ENCODE measurements at places on chromosomes 2 and 18.

DNA sequence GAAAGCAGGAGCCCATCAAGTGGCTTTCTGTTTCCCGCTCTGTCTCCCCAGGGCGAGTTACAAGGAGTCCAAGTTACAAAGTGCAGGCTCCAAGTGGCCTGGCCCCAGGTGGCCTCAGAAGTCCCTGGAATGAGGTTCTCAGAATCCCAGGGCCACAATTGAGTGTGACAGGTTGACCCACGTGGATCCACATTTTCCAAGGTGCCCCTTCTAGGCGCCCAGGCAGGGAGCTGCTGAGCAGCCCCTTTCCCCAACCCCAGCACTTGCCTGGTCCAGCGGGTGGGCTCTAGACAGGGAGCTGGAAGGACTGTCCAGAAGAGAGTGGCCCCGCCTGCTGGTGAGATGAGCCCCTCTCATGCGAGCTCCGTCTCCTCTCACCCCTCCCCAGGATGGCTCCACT lies 253.4 kb downstream of the CYP26B1 start:
- DNase-seq: no peak

- no peak for DNase-seq
Measured at GRCh38 chr2:119408221-119408619, 23.4 kb upstream of the TMEM37 start.

DNA sequence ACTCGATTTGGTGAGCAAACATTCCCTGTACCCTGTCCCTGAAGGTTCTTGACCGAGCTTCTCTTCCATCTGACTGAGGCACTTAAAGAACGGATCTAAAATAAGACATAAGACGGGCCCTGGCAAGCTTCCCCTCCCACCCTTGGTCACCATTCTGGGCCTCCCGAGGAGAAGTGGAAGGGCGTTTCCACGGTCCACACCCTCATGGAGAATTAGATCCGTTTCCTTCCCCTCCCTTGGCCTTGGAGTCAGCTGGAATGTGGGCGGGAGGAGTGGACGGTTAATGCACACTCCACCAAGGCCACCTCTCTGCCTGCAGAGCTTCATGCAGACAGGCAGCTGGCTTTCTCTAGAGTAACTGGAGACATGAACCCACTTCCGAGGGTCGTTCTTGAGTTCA lies 257.3 kb upstream of the APCDD1 start:
- DNase-seq: no peak

- no peak for DNase-seq
Measured at GRCh38 chr2:15664273-15665066, 72.8 kb downstream of the DDX1 start.

- no peak for DNase-seq
Measured at GRCh38 chr2:171991027-171991426, 8.7 kb upstream of the METAP1D start.

- DNase-seq: no peak
Measured at GRCh38 chr2:12807907-12808810, 91.4 kb downstream of the TRIB2 start.

DNA sequence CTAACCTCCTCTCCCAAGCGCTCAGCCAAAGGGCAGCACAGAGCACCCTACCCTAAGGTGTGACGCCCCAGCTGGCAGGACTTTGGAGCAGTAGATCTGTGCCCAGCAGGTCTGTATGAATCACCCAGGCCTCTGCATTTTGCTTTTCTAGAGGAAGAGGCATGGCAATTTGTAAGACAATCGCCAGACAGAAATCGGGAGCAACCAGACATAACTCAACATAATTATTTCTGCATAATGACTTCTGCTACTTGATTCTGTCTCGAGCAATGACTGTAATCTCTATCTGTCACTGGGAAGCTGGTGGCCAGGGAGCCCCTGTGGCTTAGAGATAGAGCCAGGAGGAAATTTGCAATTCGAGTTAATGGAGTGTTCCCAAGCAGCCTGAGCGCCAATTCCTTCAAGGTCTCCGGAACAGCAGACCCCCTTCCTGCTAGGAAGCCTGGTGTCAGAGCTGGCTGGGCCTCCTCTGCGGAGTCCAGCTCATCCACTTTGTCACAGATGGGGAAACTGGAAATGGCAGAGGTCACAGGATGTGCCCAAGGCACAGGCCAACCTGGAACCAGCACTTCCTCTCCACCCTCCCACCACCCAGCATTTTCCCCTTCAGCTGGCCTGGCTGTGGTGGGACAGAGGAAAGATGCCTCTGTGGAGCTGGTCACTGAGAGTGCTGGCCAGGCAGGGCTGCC lies 55.0 kb downstream of the ODC1 start:
- DNase-seq: no peak

GRCh38 chr2:53740170-53740569 lies 27.4 kb upstream of the CHAC2 start:
- DNase-seq: no peak

DNA sequence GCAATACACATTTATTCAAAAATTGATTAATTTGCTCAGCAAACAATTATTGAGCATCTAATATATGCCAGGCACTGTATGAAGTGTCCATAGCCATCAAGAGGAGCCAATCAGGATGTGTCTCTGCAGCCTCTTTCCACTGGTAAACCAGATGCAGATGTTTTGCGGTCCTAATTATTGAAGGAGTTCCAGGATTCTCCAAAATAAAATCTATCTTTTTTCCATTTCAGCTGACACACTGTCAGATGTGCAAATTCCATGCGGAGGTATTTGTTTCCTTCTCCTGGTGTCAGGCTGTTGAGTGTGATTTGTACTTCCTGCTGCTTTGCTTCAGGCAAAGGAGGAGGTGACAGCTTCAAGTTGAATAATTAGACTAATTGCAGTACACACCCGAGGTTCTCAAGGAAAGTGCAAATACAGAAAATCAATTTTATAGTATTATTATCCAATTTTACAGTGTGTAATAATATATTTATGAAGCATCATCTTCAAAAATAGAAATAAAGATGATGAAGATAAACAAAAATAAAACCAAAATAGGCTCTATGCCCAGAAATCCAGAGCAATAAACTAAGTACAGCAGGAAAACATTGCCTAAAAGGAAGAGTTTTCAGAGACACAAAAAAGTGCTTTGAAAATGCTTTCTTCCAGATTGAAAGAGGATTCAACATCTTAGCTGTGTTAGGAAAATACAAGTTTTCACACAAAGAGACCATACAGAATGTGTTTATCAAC lies 1352.9 kb upstream of the CHAC2 start:
- no peak for DNase-seq

- no peak for DNase-seq
Measured at GRCh38 chr2:163692081-163692480, 43.7 kb downstream of the FIGN start.

- DNase-seq: no peak
Measured at GRCh38 chr2:8174641-8175257, 507.1 kb upstream of the ID2 start.

- DNase-seq: no peak
Measured at GRCh38 chr18:26745288-26746181, 120.0 kb downstream of the AQP4 start.

- DNase-seq: no peak
Measured at GRCh38 chr2:229387866-229388265, 116.8 kb upstream of the PID1 start.

DNA sequence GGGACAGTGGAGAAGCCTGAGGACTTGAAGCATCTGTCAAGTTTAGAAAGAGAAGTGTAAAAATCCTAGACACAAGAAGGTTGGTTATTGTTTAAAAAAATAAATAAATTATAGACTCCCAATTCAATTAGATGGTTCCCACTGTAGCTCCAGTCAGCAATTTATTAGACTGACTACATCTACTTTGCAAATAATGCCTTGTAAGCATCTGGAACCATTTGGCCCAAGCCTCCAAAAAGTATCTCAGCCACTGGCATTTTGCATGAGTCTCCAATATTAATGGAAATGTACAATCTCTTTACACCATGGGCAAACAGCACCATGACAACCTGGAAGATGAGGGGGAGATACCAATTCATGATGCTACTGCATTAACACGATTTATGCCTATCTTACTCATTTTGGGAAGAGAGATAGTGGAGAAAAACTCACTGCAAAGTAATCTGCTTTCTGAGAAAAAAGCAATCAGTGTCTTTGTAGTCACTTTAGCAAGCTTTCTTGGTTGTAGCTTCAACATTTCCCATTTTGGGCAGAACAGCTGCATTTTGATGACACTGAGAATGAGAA lies 2.8 kb downstream of the NYAP2 start:
- DNase-seq: no peak

DNA sequence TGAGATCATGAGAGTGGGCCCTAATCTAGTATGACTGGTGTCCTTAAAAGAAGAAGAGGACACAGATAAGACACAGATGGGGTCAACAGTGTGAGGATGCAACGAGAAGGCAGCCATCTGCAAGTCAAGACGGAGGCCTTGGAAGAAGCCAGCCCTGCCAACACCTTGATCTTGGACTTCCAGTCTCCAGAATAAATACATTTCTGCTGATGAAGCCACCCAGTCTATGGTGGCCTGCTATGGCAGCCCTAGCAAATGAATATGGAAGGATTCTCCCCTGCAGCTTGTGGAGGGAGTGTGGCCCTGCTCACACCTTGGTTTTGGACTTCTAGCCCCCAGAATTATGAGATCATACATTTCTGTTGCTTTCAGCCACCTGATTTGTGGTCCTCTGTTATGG lies 12.3 kb downstream of the CTIF start:
- no peak for DNase-seq

DNA sequence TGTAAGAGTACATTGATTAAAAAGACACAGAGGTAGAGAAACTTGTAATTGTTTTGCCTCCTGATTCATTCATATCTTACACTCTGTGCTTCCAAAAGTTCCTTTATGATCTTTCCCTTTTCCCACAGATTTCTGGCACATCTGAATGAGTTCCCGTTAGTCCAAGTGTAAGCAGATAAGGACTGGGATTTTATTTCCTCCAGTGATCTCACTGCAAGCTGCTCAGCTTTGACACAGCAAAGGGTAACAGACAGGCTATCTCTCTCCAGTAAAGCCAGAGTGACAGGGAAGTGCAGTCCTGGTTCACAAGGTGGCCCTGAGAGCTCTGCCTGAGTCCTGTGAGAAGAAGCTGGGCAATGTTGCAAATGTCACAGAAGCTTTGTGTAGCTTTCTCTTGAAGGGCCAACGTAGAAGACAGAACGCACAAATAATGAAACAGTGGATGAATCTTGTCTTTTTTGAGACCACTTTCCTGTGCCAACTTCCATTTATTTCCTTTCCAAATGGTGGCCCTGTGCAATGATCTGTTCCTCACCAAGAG lies 32.5 kb upstream of the KCNE4 start:
- no peak for DNase-seq

GRCh38 chr2:187008111-187008510 lies 159.1 kb upstream of the ZSWIM2 start:
- DNase-seq: no peak

GRCh38 chr18:23442958-23443357 lies 10.1 kb upstream of the RIOK3 start:
- no peak for DNase-seq

DNA sequence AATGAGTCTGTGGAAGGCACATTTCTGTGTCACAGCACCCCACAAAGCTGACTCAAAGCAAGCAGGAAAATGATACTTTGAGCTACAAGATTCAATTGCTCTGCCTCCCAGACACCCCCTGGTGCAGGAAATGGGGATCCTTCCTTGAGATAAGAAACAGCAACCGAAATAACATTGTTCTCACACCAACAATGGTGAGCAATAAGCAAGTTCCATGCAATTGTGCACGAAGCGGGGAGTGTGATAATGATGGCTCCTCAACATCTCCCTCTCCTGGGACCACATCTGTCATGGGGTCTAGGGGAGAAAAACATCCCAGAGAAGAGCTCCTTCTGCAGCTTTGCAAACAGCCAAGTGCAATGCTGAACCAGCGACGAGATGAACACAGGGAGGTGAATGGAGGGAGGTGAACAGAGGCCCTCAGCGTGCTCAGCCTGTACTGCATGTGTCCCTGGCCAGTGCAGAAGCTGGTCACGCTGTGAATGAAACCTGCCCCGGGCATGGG lies 67.7 kb downstream of the PDCL3 start:
- no peak for DNase-seq

DNA sequence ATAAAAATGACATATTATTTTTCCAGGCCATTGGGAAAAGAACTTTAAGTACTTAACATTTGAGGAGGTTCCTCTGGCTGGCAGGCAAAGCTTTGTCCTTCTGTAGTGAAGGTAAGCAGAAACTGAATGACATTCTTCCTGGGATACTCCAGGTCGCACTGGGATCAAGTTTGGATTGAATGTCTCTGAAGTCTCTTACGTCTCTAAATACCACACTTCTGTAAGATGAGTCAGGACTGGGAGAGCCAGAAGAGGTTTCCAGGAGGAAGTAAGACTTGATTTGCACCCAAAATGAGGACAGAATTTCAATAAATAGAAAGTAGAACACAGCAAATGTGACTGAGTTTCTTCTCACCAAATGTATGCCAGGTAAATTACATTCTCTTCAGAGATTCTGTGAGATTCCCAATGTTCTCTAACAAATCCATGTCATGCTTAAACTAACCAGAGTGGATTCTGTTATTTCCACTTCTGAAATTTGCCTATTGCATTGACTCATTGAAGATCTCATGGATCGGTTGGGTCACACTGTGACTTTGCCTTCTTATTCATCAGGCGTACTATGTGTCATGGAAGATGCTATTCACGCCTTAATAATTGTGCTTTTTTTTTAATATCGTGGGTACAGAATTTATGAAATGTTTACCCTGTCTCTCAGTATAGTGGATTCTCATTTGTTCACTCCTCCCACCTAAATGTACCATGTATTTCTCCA lies 25.5 kb upstream of the VIT start:
- DNase-seq: no peak

GRCh38 chr2:10352361-10352760 lies 49.7 kb downstream of the HPCAL1 start:
- no peak for DNase-seq

DNA sequence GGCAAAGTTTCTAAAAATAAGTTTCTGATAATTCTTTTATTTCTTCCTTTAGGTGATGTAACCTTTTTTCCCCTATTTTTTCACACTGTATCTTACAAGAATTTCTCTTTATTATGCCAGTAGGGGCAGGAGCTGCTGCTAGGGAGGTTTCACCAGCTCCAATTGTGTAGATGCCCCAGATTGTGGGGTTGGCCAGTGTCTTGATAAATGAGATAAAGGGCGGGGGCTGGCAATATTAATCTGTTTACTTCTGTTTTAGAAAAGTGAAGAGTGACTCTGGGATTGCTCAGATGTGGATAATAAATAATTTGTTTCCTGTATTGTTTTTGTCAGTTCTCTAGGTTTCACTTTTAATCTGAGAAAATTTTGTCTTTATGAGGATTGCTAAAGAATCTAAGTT lies 190.4 kb downstream of the MC4R start:
- no peak for DNase-seq

- DNase-seq: no peak
Measured at GRCh38 chr2:42109959-42110640, 59.1 kb upstream of the EML4 start.

GRCh38 chr18:62239475-62239874 lies 52.4 kb downstream of the RELCH start:
- DNase-seq: no peak

Data from T-helper 9 cell (primary cell).